ENCODE measurements at places on chromosomes 11 and 22. TPM values are rescaled to one million over a fixed set of nuclear protein-coding genes. Genes with fewer than 3 reads are reported as not detected.

DNA sequence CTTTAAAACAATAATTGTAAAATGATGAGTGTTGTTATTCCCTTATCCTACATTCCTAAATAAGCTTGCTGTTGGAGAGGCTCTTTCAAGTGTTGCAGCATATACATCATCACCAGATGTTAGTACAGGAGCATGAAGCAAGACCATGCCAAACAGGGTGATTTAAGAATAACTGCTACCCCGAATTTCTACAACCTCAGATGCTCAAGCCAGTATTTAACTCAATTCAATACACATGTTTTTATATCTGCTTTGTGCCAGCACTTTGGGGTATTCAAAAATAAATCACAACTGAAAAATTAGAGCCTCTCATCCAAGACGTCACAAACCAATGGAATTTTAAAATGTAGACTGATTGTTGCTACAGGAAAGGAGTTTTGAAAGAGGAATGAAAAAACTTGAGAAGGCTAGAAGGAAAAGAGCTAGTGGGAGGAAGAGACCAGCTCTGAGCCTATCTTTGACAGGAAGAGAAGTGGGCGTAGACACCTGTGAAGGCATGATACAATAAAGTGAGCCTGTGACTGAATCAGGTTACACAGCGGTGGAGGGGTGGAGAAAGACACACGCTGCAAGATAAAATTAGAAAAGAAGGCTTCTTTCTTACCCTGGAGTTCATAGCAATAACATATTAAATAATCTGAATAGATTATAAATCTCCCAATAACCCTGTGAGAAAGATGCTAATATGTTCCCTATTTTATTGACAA lies 95.8 kb downstream of the DLG2 start:
- DNase-seq = no peak

Gene NCF4
- total RNA-seq = not detected

- no peak for DNase-seq
These were observed 6.4 kb downstream of the MS4A15 start for GRCh38 chr11:60762851-60763691.

Gene PHF21B
- total RNA-seq = not detected

Gene ANO1
- 3.0 TPM for total RNA-seq

DNA sequence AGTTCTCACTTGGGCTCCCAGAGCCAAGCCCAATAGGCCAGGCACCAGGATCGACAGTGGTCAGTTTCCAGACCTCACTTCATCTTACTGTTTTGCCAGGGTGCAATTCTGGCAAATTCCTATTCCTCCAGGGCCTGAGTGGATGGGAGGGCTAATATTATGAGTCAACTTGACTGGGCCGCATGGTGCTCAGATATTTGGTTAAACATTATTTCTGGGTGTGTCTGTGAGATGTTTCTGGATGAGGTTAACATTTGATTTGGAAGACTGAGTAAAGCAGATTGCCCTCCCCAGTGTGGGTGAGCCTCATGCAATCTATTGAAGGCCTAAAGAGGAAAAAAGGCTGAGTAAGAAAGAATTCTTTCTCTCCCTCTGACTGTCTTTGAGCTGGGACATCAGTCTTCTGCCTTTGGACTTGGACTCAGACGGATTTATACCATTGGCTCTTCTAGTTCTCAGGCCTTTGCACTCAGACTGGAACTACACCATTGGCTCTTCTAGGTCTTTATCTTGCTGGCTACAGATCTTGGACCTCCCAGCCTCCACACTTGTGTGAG lies 132.9 kb upstream of the ZBED5 start:
- DNase-seq = no peak

Gene ROBO4
- 605 TPM for total RNA-seq

GRCh38 chr11:31236143-31236542 lies 133.4 kb downstream of the DCDC1 start:
- no peak for DNase-seq

DNA sequence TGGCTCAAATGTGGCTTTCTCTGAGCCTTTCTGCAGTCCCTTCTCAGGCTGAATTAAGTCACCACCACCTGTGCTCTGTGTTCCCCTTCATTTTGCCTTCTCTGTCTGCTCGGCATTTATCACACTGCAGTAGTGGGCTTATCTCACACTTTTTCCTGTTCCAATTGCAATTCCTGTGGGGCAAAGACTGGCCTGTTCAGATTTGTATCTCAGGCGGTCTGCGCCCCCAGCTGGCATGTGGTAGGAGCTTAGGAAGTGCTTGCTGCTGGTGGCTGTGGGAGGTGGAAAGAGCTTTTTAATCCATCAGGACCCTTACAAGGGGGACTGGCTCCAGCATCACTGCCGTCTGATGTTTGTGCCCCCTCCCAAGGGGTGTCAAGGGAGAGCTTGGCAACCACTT lies 21.2 kb downstream of the BMAL1 start:
- no peak for DNase-seq
